ENCODE measurements at places on chromosomes 1 and 21. TPM values are rescaled to one million over a fixed set of nuclear protein-coding genes. Genes with fewer than 3 reads are reported as not detected.

DNA sequence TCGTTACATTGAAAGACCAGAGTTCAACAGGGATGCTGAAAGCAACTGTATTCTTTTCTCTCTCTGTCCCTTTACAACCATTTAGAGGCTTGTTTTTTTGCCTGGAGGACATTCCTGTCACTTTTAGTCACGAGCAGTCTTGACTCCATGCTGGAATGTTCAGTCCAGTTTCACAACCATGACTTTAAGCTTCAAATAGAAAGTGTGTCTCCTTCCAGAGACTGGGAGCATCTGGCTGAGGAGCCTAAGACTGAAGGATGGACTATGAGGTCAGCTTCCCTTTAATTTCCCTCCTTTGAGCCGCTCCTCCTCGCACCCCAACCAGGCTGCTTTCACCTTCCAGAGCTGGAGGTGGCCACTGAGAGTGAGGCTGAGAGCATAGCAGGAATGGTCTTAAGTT lies 10.5 kb upstream of the RYR2 start:
- H3K27me3 ChIP-seq = peaks cover 47% of the 10 kb centered on the region
- no peak overlapping the region for H3K27ac ChIP-seq
- H3K4me3 ChIP-seq = no peak overlapping the region
- no peaks in the 10 kb centered on the region for H3K4me1 ChIP-seq
- no peak for DNase-seq

The FCGR3B gene
- total RNA-seq = not detected

- no peak overlapping the region for H3K4me3 ChIP-seq
- H3K27ac ChIP-seq = no peak overlapping the region
- no peaks in the 10 kb centered on the region for H3K27me3 ChIP-seq
- DNase-seq = no peak
- H3K4me1 ChIP-seq = peaks cover 3% of the 10 kb centered on the region
Observed at GRCh38 chr1:107547363-107548155, 406.7 kb downstream of the NTNG1 start.

The SHE gene
- total RNA-seq = 0.27 TPM

The ARHGEF16 gene
- total RNA-seq = 28.9 TPM

- DNase-seq = no peak
- H3K36me3 ChIP-seq = peaks cover 18% of the 10 kb centered on the region
- no peak overlapping the region for H3K4me3 ChIP-seq
- H3K27ac ChIP-seq = no peak overlapping the region
Observed at GRCh38 chr21:26934383-26934782, 32.5 kb downstream of the ADAMTS5 start.

The KLF17 gene
- total RNA-seq = not detected

DNA sequence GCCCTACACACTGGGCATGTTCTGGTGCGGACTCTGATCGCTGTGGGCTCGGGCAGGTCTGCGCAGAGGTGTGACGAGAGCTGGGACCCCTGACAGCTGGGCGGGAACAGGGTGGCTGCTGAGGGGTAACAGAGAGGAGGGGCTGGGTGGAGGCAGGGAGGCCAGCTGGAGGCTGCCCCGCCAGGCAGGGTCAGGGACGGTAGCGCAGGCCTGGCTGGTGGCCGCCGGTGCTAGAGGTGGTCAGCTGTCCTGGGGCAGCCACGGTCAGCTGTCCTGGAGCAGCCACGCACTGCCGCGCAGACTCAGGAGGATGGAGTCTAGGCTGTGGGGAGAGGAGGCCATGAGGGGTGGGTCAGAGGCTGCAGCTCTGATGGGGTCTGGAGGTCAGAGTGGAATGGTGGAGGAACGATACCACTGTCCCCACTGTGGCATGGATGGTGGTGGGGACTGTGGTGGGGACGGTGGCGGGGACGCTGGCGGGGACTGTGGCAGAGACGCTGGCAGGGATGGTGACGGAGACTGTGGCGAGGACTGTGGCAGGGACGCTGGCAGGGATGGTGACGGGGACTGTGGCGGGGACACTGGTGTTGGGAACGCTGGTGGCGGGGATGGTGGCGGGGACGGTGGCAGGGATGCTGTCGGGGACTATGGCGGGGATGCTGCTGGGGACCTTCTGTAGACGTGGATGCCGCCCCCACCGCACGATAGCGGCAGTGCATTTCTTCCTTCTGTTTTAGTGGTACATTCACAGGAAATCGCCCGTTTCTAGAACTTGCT lies 21.3 kb upstream of the LRRC3 start:
- no peak overlapping the region for H3K27ac ChIP-seq
- H3K4me1 ChIP-seq = no peaks in the 10 kb centered on the region
- DNase-seq = peak; percentile 66

- peaks cover 11% of the 10 kb centered on the region for H3K4me1 ChIP-seq
- H3K36me3 ChIP-seq = peaks cover 12% of the 10 kb centered on the region
- H3K4me3 ChIP-seq = no peak overlapping the region
- no peaks in the 10 kb centered on the region for H3K27me3 ChIP-seq
- no peak for DNase-seq
Observed at GRCh38 chr1:94765958-94766357, 54.2 kb upstream of the SLC44A3 start.

GRCh38 chr1:3234956-3235355 lies 166.0 kb downstream of the PRDM16 start:
- no peak overlapping the region for H3K4me3 ChIP-seq
- H3K27me3 ChIP-seq = peaks cover 21% of the 10 kb centered on the region
- no peak overlapping the region for H3K27ac ChIP-seq
- no peaks in the 10 kb centered on the region for H3K36me3 ChIP-seq
- no peaks in the 10 kb centered on the region for H3K4me1 ChIP-seq
- no peak for DNase-seq

DNA sequence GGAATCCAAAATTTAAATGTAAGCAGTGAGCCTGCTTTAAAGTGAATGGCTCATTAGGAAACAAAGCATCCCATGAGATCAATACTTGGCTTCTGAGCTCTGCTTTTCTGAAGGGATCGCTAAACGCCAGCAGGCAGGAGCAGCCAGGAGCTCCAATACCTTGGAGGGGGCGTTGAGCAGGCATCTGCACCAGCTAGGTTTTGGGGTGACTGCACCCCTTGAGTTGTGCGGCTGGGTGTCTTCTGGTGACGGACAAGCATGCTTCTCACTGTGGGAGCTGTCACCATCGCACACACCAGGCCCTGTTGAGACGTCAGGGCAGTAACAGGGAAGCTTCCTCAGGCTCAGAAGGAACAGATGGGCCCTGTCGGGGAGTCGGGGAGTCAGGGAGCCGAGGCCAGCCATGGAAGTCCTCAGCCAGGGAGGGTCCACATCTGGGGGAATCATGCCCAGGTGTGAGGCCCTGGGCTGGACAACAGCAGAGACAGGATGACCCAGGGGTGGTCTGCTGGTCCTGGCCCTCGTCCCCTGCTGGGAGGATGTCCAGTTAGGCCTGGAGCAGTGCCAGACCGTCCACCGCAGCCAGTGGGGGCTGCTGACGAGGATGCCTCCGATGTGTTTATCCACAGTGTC lies 57.9 kb upstream of the ADARB1 start:
- no peak for DNase-seq
- H3K27ac ChIP-seq = no peak overlapping the region
- peak overlapping the region; percentile 49 for H3K4me3 ChIP-seq
- peaks cover 28% of the 10 kb centered on the region for H3K27me3 ChIP-seq
- peaks cover 44% of the 10 kb centered on the region for H3K4me1 ChIP-seq

DNA sequence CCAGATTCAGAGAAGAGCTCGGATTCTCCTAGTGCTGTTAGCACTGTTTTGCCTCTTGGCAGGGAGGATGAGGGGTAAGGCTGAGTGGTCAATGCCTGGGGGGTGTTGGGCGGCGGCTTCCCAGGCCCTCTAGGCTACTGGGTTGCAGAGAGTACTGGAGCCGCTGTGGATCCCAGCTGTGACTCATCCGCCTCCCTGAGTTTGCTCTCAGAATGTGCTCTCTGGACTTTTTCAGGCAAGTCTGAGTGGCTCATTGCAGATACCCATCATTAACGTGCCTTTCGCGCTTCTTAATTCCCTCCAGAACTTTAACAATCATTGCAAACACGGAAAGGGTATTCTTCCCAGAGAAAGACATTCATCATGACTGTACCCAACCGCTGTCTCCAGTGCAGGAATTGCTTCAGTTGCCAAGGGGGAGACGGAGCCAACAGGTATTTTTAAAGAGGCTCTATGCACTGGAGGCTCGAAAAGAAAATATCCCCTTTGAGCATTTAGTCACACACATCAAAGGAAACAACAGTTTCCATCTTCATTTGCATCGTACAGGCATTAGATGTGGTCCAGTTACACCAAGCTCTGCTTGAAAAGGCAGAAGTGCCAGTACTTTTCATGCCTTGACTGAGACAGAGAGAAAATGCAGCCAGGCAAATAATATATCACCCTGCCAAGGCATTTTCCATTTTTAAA lies 14.4 kb upstream of the CAMTA1 start:
- H3K4me1 ChIP-seq = peaks cover 20% of the 10 kb centered on the region
- no peak for DNase-seq
- peaks cover 8% of the 10 kb centered on the region for H3K27me3 ChIP-seq
- peak overlapping the region; percentile 9 for H3K4me3 ChIP-seq

The HFM1 gene
- 7.1 TPM for total RNA-seq

DNA sequence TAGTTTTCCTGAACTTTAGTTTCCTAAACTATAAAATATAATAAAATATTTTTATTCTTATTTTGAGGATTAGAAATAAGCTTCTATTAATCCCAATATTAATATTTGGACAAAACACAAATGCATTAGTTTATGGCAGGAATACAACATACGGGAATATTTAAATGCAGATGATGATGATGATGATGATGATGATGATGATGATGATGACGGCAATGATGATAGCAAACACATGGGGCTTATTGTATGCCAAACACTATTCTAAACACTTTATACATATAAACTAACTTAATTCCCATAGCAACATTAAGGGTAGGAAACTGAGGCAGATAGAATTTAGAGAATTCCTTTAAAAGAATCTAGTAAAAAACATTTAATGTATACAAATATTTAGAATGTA lies 541.5 kb upstream of the BEND5 start:
- H3K27ac ChIP-seq = no peak overlapping the region
- no peaks in the 10 kb centered on the region for H3K27me3 ChIP-seq
- no peaks in the 10 kb centered on the region for H3K4me1 ChIP-seq
- no peak for DNase-seq
- no peak overlapping the region for H3K4me3 ChIP-seq

DNA sequence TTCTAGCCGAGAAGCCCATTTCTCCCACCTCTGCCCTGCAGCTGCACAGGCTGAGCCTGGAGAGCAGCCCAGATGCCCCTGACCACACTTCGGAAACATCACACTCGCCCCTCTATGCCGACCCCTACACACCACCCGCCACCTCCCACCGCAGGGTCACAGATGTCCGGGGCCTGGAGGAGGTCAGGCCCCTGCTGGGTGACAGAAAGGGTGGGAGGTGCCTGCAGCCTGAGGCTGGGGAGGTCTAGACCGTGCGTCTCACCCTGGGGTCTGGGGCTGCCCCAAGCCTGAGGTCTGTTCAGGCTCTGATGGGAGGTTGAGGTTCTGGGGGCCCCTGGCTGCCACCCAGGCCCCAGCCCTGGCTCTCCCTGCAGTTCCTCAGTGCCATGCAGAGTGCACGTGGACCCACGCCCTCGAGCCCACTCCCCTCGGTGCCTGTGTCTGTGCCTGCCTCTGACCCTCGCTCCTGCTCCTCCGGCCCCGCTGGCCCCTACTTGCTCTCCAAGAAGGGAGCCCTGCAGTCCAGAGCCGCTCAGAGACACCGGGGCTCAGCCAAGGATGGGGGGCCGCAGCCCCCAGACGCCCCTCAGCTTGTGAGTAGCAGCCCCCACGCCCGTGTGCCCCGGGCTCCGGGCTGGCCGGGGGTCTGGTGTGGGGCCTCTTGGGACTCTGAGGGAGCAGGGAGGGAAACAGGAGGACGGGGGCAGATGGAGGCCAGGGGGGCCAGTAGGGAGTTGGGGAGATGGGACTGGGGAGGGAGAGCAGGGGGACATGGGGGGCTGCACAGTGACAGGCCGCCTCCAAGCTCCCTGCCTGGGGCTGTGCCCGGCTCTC lies 7.4 kb downstream of the PLEKHN1 start:
- peaks cover 17% of the 10 kb centered on the region for H3K27me3 ChIP-seq
- no peaks in the 10 kb centered on the region for H3K36me3 ChIP-seq

- no peak for DNase-seq
- peak overlapping the region; percentile 39 for H3K27ac ChIP-seq
- H3K27me3 ChIP-seq = peaks cover 3% of the 10 kb centered on the region
- peaks cover 14% of the 10 kb centered on the region for H3K4me1 ChIP-seq
- no peak overlapping the region for H3K4me3 ChIP-seq
- H3K36me3 ChIP-seq = no peaks in the 10 kb centered on the region
Observed at GRCh38 chr1:21518774-21519455, 9.7 kb downstream of the ALPL start.

DNA sequence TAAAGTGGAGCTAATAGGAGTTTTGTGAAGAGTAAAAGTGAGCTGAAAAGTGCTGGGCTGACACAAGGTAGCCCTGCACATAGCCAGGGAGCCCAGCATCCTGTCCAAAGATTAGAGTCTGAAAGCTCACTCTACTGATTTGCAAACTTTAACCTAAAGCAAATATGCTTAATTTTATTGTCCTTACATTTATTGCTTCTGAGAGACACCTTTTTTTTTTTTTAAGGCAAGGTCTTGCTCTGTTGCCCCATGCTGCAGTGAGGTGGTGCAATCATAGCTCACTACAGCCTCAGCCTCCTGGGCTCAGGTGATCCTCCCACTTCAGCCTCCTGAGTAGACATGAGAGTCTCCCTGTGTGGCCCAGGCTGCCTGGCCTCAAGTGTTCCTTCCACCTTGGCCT lies 16.5 kb downstream of the MGST3 start:
- no peaks in the 10 kb centered on the region for H3K4me1 ChIP-seq
- H3K4me3 ChIP-seq = no peak overlapping the region

DNA sequence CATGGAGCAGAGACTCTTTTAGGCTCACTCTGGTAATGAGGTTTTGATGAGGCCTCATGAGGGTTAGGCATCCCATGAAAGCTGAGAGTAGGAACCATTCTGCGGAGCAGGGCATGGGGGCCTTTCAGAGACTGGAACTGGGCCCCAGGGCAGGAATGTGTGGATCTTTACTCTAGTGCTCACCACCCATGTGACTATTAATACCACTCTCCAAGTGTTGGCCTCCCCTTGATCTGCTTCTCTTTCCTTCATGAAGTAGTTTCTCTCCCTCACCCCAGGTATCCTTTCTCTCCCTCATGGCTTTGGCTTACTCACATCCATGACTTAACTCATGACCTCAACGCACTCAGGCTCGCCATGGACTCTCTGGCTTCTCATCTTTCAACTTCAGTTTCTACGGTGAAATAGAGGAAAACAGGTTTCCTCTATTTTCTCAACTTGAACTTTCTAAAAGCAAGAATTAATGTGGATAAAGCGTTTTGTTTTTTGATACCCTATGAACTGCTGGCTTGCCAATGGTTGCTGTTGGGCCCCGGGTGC lies 50.5 kb upstream of the GADD45A start:
- peaks cover 24% of the 10 kb centered on the region for H3K4me1 ChIP-seq
- no peaks in the 10 kb centered on the region for H3K36me3 ChIP-seq
